Choroid plexus epithelial cell (primary cell): ENCODE measurements at places on chromosomes 6 and 20.

- DNase-seq, result no peak
Observed at GRCh38 chr6:108831104-108831503, 17.1 kb upstream of the ARMC2 start.

GRCh38 chr6:26570027-26570809 is 26.5 kb upstream of the ABT1 start:
- DNase-seq, result no peak

DNA sequence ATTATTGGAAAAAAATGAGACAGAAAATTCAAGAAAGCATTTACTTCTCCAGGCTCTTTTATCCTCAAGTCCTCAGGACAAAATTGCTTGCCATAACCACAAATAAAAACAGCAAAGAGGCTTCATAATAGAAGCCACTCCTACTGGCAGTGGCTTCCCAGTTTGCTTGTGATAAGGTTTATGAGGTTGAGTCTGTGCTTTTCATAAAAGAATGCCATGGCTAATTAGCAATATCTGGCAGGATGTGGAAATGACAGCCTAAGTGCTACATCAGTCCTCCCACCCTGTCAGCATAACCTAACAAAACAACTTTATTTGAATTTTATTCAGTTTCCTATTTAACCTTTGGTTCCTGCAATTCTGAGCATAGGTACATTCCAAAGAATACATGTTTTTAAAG is 80.9 kb upstream of the HTR1E start:
- DNase-seq, result no peak

GRCh38 chr6:157989541-157990289 is 8.1 kb downstream of the SYNJ2 start:
- peak; percentile 35 for DNase-seq

DNA sequence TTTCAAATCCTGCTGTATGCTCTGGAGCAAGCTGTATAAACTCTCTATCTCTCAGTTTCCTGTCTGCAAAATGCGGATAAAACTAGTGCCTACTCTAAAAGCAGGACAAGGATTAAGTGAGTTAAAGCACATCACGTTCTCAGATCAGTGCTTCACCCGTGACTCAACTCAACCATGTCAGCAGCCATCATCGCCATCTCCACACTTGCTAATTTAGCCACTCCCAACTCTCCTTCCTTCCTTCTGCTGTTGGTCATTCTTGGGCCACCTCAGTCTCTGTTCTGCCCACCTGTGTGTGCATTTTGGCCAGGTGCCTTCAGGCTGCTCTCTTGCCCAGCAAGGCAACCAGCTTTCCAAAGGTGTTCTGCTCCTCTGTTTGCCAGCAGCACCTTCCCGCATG is 260.0 kb upstream of the CDYL start:
- peak; percentile 10 for DNase-seq

DNA sequence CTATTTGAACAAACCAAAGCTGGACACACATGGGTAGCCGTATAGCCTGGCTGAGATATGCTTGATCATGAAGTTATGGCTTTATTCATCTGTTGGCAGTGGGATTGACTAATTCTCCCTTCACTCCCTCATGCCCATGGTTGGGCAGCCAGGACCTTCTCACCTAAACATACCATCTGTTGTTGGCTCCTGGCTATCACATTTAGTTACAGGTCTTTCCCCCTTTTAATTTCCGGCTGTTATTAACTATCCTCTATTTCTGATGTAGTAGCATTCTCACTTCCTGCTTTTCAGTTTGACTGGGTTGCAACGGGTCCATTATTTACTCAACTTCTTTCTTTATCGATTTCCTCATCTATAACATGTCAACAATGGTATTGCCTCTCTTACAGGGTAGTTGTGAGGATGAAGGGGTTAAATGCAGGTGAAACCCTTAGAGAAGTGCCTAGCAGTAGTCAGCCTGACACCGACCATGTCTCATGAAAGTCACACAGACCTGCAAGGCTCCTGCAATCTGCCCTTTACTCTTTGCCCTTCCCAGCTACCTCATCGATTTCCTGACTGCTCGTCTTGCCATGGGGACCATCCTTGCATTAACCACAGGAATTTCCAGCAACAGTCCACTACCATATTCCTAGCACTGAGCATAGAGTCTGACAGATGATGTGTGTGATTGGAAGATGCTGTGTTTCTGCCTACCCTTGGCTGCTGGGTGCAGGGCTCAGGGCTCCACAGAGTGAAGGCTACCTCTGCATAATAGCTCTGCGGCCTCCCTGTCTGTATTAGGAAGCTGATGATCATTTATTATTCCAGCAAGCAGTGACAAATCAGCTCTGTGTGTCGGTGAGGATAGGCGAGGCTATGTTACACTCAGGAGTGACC is 42.2 kb downstream of the PPP1R14C start:
- DNase-seq, result no peak

DNA sequence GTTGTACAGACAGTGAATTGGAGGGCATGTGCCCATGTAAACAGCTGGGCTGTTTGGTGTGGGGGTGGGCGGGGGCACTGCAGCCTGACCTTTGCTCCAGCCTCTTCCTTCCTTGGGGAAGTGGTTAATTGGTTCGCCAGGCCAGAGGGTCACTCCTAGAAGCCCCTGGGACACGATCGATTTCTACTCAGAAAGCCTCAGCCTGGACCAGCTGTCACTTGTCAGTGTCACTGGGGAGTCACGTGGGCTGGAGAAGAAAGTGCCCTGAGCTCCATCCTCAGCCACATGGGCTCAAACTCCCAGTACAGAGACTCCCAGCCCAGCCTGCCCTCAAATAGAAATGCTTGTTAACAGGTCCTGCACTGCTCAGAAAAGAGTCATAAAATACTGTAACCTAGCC is 423.8 kb upstream of the SULF2 start:
- DNase-seq, result no peak

GRCh38 chr6:41256383-41256782 is 28.2 kb downstream of the TREML4 start:
- DNase-seq, result no peak
